Activated CD4-positive, alpha-beta T cell treated with anti-CD3 and anti-CD28 coated beads for 4 hours (primary cell): ENCODE measurements at places on chromosomes 4 and X.

- DNase-seq, result no peak
Measured at GRCh38 chrX:22314692-22315091, 42.0 kb downstream of the CBLL2 start.

GRCh38 chr4:146155152-146155724 is 20.3 kb upstream of the LSM6 start:
- no peak for DNase-seq

GRCh38 chr4:74934016-74934831 is 1.3 kb downstream of the PARM1 start:
- no peak for DNase-seq

- DNase-seq, result peak; percentile 48
Measured at GRCh38 chrX:71671043-71671780, 3.9 kb downstream of the LOC101059915 start.

DNA sequence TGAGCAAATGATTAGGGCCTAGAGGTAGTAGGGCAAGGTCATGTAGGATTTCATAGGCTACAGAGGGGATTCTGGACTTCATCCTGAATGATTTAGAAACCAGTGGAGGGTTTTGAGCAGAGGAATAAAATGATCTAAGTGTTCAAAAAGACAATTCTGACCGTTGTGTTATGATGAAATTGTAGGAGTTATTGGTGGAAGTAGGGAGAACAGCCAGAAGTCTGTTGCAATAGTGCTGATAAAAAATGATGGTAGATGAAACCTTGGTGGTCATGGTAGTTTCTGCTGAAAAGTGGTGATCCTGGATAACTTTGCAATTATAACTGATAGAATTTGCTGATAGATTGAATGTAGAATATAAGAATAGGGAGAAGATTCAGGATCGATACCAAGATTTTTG is 60.2 kb downstream of the MID1IP1 start:
- no peak for DNase-seq

DNA sequence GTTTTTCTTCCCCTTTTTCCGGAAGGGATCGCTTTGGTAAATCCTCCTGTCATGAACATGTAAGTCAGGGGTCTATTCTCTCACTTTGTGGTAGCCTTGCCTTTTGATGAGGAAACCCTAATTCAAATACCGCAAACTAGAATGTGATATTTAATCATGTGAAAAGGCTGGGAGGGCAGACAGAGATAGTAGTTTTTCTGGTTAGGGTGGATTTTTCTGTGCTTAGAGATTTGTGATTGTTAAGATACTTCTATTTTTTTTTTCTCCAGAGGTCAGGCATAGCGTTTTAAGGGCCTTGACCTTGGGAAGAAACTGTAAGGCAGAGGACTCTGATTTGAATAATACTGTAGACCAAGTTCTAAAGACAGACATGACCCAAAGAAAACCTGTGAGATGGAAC is 41.8 kb upstream of the PACRGL start:
- no peak for DNase-seq

DNA sequence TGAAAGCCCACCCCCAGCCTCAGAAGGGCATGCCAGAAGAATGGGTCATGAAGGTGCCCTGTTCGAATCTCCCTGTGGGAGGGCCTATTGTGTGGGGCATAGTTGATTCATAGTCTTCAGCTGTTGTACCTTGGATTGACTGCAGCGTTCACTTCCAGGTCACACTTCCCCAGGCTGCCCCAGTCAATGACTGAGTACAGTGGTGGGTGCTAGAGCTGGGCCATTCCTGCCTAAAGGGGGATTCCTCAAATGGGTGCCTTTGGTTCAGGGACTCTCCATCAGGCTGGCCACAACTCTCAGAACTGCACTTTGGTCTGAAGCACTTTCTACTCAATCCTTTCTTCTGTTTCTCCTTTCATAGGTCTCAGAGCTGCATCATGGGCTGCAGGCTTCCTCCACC is 35.0 kb upstream of the RASGEF1B start:
- no peak for DNase-seq

GRCh38 chr4:2290488-2290887 is 28.6 kb upstream of the MXD4 start:
- no peak for DNase-seq

GRCh38 chrX:46831765-46832327 is 5.0 kb upstream of the RP2 start:
- DNase-seq, result no peak

DNA sequence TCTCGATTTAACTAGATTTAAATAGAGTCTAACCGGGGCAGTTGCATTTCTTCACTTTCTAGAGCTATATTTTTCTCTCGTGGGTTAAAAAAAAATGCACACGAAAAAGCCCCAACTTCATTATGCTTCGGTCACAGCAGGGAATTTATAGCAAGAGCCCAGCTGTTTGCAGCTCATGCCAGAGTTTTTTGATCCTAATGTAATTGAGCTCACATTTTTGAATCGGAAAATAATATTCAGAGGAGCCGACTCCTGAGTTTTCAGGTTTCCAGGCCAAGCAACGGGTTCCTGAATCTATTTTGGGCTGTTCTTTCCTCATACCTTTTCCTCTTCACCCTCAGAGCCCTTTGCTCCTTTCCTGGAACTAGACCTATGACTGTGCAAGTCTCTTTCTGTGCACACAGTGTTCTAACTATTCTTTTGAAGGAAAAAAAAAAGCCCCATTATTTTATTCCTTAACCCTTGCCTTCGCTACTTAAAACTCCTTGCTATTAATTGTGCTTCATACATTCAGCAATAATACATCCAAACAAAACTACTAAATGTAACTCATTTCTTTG is 27.5 kb upstream of the ESX1 start:
- DNase-seq, result no peak

- DNase-seq, result peak; percentile 55
Measured at GRCh38 chr4:139556071-139556723, at the start of gene SETD7. Gene SETD7, minus strand, starts transcription at chr4:139556219. Its CDS starts 82 bp downstream, at chr4:139556137.

DNA sequence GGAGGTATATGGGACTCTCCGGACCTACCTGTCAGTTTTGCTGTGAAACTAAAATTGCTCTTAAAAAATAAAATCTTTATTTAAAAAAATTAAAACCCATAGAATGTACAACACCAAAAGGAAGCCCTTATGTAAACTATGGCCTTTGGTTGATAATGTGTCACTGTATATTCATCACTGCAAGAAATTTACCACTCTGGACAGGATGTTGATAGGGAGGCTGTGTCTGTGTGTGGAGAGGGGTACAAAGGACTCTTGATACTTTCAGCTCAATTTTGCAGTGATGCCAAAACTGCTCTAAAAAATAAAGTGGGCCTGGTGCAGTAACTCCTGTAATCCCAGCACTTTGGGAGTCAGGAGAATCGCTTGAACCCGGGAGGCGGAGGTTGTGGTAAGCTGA is 2.9 kb upstream of the ZMYM3 start:
- no peak for DNase-seq

GRCh38 chrX:87005885-87006284 is 511.7 kb upstream of the KLHL4 start:
- DNase-seq, result no peak

- DNase-seq, result no peak
Measured at GRCh38 chrX:19017271-19017670, 33.4 kb upstream of the PHKA2 start.
